ENCODE measurements at places on chromosomes 4 and X.

DNA sequence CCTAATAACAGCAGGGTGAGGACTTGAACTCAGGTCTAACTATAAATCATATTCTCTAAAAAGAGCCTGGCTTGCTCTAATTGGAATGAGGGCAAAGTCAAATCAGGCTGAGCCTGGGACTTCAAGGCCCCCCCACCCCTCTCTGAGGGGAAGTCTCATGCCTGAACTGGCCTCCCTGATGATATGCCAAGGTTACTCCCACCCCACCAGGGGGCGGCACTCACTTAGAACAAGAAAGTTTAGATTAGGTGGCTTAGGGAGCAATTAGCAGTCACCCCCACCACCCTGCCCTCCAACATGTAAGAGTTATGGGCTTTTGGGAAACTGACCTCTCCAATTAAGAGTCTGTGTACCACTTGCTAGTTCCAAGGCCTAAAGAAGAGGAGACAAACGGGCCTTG lies 2.7 kb downstream of the FOXO4 start:
- peak; percentile 27 for DNase-seq

DNA sequence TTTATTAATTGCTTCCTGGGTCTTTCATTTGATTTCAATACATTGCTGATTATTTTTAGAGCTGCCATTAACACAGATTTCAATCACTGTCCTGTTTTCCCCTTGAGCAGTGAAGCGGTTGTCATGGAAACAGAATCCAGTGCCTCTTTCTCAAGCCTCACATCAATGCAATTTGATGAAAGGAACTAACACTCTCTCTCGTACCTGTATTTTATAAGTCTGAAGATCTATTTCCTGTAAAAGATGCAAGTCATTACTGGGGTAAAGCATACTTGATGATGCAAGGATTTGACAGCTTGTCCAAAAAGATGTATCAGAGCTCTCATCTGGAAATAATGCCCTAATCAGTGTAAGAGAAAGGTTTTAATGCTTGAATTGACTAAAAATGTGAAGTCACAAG lies 17.9 kb upstream of the GASK1B start:
- no peak for DNase-seq

GRCh38 chr4:1758306-1759121 lies 34.6 kb upstream of the FGFR3 start:
- DNase-seq, result no peak

DNA sequence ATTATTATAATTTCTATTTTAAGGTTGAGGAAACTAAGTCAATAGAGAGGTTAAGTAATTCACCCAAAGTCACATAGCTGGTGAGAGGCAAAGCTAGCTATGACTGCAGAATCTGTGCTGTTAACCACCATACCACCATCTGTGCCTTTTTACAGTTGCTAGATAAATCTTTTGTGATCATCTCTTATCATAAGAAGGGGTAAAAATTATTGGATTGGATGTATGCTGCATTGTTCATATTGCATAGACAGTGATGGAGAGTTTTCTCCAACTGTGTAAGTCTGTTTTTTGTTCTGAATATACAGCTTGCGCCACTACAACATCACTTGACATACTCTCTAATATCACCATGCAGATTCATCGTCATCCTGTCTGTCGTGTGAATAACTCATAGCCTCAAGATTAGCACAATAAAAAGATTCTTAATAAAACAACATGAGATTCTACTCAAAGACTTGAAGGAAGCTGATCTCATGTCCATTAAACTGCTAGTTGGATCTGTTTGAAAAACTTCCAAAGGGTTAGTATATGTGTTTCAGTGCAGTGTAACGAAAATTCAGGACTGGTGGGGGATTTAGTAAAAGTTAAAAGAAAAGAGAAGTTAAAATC lies 495.9 kb downstream of the SPRY1 start:
- DNase-seq, result no peak

GRCh38 chrX:43743100-43743822 lies 87.2 kb downstream of the MAOA start:
- no peak for DNase-seq

GRCh38 chrX:47390780-47391179 lies 20.4 kb downstream of the ZNF157 start:
- DNase-seq, result no peak

GRCh38 chr4:3713817-3714641 lies 52.2 kb upstream of the ADRA2C start:
- DNase-seq, result no peak

GRCh38 chrX:48083212-48083611 lies 11.8 kb upstream of the ZNF630 start:
- peak; percentile 84 for DNase-seq

- no peak for DNase-seq
These were observed 418.4 kb downstream of the GASK1B start for GRCh38 chr4:157754410-157754809.

DNA sequence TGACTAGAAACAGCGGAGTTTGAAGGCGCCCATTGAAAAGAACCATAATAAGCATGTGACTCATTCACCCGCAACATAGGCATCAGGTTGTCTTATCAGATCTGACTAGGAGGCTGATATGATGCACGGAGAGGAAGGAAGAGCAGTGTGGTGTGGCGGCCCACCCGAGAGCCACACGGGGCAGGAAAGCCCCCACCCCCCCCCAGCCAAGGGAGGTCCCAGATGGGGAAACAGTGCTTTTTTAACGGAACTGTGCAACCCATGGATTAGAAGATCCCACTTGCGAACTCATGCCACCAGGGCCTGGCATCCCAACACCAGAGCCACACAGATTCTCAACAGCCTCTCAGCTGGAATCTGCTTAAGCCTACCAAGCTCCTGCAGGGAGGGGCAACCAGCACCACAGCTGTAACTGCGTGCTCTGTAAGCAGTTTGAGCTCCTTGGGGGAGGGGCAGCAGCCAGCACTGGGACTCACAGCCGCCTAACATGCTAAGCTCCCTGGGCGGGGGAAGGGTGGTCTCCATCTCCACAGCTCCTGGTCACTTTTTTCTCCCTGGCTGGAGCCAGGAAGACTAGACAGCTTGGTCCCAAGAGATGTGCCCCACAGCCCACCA lies 466.2 kb downstream of the PDGFC start:
- no peak for DNase-seq

GRCh38 chrX:100407147-100407783 lies 2.8 kb downstream of the PCDH19 start:
- no peak for DNase-seq

- peak; percentile 19 for DNase-seq
These were observed 109.9 kb upstream of the DUSP21 start for GRCh38 chrX:44733931-44734330.

GRCh38 chr4:123433573-123433972 lies 37.0 kb downstream of the SPRY1 start:
- no peak for DNase-seq

DNA sequence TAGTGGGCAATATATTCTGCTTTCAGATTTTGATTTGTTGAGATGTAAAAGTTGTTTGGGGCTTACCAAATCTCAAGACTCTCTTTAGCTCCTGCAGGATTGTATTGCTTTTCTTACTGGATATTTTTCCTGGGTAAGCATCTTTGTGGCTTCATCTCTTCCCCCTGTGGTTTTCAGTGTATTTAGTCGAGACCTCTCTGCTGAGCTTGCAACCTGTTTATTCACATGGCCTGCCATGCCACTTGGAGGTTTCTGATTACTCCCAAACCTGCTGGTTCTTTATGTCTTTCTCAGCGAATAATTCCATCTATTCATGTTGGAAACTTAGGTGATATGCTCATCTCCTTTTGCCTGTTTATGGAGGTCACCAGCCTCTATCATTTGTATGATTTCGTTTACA lies 10.9 kb downstream of the CCNG2 start:
- DNase-seq, result no peak

GRCh38 chrX:133980406-133980805 lies 5.0 kb downstream of the GPC3 start:
- DNase-seq, result no peak

DNA sequence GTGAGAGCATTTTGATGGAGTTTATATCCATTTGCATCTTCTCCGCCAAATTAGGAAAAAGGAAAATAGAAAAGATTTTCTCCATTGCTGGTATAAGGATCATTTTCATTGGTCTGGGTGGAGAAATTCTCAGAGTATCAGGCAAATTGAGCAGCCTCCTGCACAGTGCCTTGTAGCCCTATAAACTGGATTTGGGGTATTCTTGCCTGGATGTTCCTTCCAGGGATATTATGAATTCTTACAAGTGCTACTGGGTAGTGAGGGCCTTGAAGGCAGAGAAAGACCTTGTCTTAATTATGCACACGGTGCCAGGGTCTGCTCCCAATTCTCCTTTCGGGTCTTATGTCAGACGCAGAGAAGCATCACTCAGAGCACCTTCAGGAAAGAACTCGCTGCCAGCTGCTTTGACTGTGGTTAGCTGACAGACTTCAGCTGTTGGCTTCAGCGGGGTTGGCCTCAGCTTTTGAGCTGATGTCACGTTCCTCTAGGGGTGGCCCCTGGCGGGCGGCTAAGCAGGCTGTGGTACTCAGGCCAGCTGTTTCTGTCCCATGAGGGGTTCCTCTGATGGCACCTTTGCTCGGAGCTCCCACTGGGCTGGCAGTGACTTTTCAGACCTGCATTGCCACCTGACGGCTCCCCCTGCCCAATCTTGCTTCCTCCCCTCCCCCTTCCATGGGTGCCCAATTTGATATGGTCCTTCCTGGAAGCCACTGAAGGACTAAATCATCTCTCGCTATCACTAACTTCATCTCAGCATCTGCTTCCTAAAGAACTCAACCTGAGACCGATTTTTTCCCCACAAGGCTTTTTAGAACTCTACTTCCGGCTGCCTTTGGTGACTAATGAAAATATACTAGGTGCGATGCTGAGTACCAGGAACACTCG lies 519.5 kb downstream of the BCOR start:
- no peak for DNase-seq

DNA sequence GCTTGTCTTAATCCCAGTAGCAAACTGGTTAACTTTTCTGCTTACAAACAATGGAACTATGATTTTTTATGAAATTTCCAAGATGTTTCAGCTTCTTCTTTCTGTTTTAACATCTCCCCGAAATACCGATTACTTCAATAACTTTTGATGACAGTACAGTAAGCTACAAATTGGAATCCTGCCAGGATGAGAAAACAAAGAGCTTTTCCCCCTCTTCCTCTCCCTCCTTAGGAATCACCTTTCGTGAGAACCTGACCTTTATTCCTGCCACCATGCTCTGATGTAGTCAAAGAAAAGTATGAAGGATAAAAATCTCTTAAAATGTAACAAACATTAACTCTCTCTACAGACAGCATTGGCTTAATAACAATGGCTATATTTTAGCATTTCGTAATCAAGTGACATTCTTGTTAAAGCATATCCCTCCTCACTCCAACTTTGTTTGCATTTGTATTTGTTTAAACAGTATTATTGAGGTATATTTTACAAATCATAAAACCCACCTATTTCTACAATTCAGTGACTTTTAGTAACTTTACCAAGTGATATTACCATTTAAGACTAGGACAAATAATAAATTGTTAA lies 148.7 kb upstream of the NAP1L5 start:
- no peak for DNase-seq

GRCh38 chr4:92789741-92790140 lies 486.0 kb downstream of the GRID2 start:
- no peak for DNase-seq

Measured in AG08395 (cell line).